ENCODE measurements at places on chromosomes 1 and 21.

DNA sequence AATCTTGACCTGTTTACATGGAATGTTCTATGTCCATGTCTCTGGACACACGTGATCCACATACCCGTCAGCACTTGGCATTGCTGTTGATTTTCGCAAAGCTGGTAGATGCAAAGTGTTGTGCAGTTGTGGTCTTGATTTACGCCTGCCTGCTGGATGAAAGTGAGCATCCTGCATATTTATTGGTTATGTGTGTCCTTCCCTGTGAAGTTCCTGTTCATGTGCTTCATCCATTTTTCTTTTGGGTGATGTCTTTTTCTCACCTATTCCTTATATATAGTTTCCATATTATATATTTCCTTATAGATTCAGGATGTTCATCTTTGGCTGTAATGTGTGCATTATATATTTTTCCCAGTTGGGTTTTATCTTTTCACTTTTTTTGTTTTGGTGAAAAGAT lies 6.5 kb downstream of the AGPAT3 start:
- no peak for DNase-seq

- DNase-seq, result no peak
Measured at GRCh38 chr21:28768753-28769152, 223.9 kb downstream of the LTN1 start.

GRCh38 chr1:43885279-43885801 lies 48.3 kb upstream of the ARTN start:
- DNase-seq, result no peak

DNA sequence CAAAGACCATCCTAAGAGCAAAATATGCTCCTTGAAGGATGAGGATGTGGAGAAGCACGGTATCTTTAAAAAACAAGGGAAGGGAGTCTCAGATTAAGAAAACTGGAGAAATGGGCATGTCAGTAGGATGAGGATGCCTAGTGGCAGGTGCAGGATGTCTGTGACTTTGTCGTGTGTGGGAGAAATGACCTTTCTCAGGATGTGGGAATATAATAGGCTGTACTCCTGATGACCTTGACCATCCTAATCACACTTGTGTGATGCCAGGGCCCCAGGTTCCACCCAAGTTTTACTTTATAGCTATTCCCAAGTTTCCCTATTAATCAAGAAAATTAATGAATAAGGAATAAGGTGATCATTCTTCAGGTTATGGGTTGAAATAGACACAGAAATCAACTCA lies 12.9 kb downstream of the C1orf116 start:
- no peak for DNase-seq

GRCh38 chr1:7752512-7753417 lies 18.3 kb upstream of the VAMP3 start:
- peak; percentile 50 for DNase-seq

DNA sequence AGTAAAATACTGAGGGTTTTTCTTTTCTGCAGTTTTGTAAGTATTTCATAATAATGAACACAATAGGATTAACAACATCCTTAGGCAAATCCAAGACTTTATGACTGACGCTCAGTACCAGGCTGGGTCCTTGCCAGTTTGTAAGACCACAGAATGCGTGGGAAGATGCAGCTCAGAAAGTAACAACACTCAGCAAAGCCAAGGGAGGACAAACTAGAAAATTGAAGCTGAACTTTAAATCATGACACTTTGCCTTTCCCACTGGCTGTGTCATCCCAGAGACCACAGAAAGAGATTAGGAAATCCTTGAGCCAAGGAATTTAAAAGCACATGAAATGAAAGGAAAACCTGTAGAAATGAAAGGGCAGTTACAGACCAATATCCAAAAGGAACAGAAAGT lies 426.3 kb upstream of the CHRM3 start:
- no peak for DNase-seq

- no peak for DNase-seq
Measured at GRCh38 chr1:26047278-26047874, 1.5 kb upstream of the SLC30A2 start.

DNA sequence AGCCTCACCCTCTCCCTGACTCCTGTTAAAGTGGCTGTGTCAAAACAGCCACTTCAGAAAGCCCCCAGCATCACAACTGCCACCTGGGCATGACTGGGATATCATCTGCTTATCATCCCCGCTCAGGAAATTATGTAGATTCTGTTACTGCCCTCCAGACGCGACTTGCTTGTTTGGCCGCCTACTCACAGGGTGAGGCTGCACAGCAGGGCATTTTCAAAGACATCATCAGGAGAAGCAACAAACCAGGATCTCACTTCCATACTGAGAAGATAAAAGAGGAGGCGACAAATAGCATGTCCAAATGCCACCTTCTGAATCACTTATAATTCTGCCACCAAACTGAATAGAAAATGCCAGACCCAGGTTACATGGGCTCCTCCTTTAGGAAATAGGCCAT lies 94.8 kb downstream of the MIS18A start:
- DNase-seq, result no peak

- no peak for DNase-seq
Measured at GRCh38 chr1:182210417-182210816, 148.9 kb upstream of the ZNF648 start.

GRCh38 chr21:30642564-30642963 lies at the start of gene KRTAP20-3:
Gene KRTAP20-3, plus strand, starts transcription at chr21:30642864.
- no peak for DNase-seq

DNA sequence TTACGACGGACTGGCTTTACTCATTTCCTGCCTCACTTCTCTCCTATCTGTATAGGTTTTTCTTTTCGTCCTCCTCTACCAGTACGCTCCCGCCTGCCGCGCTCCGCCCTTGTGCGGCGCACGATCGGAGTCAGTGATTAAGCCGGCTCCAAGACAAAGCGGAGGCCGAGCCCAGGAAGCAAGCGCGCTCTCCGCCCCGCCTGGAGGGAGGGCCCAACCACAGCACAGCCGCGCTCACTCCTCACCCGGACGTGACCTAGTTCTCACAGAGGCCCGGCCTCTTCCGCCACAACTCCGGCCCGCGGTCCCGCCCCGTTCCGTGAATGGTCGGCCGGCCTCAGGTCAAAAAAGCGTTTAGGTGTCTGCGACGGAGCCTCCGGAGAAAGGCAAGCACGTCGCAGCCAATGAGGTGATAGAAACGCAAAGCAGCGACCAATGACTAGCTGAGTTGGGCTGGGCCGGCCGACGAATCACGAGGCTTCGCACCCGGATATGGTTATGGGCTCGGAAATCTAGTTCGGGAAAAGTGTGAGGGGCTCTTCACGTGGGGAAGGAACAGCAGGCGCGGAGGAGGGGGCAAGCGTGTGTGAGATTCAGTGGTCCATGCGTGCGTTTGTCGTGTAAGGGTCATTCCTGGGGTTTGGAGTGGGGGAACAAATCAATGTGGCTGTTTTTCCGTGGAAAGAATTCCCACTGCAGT lies at the start of gene METTL13:
METTL13 (plus strand) TSS at position 485 of the 700 bp plus-strand sequence. CDS start 308 bp downstream, outside the sequence.
- peak; percentile 88 for DNase-seq

DNA sequence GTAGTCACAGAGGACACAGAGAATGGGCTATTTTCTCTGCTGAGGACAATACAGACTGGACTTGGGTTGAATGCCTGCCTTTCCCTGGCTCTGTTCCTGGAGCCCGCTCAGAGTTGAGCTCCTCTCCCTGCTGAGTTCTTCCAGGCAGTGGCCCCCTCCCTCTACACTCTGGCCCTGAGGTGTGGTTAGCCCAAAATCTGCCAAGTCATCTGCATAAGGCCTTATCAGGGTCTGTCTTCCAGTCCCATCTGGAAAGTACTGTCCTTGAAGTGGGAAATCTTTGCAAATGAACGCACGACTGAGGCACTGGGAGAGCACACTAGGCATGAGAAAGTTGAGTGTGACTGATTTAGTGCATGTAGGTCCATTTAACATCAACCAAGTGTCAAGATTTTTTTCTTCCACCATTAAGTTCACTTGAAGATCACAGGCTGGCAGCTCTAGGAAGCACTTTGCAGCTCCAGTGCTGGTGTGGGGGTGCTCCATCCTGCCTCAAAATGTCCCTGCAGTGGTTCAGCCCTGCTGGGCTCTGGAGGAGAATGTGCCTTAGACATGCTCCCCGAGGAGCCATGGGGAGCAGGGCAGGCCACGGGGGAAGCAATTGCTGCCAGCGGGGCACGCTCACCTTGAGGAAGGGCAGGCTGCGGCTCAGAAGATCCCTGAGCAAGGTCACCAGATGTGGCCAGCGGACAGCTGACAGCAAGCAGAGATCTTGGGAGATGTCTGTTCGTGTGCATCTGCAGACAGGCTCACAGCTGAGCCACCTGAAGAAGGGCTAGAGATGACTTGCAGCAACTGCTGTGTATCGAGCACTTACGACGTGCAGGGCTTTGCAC lies 41.5 kb downstream of the IER5 start:
- no peak for DNase-seq

DNA sequence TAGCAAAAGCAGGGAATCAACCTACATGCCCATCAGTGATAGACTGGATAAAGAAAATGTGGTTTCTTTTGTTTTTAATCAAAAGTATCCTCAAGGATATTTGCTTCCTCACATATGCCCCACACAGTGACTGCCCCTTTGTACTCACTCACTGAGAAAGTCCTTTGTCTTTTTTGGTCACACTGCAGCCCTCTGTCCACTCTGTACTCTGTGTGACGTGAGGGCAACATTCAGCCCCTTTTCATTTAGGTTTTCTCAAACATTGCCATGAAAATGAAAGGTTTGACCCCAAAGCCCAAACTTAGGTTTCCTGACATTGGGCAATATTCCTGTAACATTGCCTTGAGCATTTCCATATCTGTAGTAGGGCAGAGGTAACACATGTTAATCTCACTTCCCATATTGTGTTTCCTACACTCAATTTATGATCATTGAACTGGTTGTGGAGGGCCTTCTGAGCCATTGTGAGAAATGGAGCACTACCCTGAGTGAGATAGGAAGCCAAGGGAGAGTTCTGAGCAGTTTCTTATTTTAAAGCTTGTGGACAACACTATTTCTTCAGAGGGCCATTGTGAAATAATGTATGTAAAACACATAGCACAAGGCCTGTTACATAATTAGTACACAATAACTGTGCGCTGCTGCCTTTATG lies 501.9 kb upstream of the C1orf87 start:
- no peak for DNase-seq

GRCh38 chr21:37402251-37402867 lies 35.8 kb downstream of the DYRK1A start:
- DNase-seq, result no peak

DNA sequence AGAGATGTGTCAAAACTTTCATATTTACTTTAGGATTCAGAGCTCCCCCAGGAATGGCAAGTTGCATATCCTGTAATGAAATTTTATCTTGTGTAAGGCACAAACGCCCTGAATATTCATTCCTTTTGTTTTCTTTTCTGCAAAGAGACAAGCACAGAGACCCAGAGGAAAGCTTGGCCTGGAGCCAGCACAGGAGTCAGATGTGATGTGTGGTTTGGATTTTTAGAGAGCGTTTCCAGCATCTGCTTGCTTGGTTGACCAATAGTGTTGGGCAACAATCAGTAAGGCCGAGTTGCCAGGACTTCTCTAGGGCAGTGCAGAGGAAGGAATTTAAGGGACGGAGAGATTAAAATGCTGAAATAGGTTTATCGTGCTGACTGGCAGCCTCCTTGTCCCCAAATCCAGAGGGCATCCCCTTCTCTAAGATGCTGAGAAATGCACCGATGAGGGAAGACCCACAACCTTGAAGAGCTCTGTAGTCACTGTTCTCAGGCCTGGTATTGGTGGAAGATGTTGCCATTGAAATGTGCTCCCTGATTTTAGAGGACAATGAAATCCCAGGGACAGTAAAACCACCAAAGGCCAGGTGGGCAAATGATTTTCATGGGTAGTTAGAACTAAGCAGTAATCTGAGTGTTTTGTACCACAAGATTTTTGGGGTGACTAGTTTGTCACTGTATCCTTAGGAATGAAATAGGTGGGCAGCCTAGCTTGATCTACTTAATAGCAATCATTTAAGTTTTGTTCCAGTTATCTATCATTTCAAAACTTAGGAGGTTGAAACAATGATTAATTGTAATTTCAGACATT lies 37.9 kb upstream of the RHOU start:
- DNase-seq, result no peak

DNA sequence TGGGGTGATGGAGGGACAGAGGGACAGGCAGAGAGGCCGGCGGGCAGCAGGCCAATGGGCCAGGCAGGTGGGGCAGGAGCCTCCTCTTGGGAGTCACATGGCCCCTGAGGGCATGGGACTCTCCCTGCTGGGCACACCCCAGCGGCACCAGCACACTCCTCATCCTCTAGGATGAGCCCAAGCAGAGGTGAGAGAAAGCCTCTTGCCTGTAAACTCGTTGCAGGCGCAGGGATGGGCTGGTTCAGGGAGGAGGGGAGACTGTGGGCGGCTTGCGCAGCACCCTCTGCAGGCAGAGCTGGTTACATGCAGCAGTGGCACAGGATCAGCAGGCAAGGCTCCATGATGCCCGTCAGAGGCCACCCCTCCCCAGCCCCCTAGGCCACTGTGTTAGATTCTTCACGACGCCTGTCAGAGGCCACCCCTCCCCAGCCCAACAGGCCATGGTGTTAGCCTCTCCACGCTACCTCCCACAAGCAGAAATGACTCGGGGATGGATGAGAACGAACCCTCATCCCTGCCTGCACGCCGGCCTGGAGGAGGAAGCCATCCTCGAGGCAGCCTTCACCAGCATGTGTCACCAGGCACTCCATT lies 209.7 kb upstream of the VAMP3 start:
- no peak for DNase-seq

- DNase-seq, result no peak
Measured at GRCh38 chr1:240295811-240296210, 204.1 kb downstream of the FMN2 start.

DNA sequence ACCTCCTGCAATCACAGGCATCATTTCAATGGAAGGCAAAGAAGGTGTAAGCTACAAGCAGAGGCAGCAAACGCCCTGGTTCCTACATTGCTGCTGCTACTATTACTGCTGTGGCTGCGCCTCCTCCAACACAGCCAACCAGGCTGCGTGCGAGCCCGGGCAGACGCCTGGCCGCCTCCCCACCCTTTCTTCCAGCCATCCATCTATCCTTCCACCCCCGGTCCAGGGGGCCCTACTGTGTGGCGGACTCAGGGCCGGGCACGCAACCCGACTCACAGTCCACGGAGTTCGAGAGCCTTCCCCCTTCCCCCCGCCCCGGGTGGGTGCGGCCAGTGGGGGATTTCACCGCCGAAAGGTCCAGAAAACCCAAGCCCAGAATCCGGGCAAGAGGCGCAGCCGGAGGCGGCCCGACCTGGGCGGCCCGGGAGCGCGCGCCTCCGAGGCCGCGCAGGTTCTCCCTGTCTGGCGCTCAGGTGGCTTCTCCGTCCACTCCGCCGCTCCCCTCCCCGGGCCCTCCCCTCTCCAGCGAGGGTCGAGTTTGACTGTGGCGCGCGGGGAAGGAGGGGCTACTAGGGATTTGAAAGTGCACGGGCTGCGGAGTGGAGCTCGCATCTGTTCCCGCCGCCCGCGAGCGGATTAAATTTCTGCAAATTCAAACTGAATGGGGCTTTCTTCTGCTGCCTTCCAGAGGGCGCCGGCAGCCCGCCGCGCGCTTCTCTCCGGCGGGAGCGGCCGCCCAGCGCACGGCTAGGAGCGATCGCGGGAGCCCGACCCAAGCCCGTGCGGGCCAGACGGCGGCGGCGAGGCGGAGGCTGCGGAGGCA lies at the start of gene HUNK:
HUNK (plus strand) TSS at position 569 of the 823 bp plus-strand sequence. CDS start 655 bp downstream, outside the sequence.
- DNase-seq, result no peak

GRCh38 chr1:50822035-50822776 lies 137.9 kb downstream of the FAF1 start:
- no peak for DNase-seq
